Activated CD4-positive, alpha-beta T cell treated with anti-CD3 and anti-CD28 coated beads, Interleukin-2, Interleukin-4, amounts not matched to agents 100 ng/mL and 50 ng/mL, durations not matched to agents 16 hours and 8 hours (primary cell): ENCODE measurements at places on chromosomes 6 and 20.

DNA sequence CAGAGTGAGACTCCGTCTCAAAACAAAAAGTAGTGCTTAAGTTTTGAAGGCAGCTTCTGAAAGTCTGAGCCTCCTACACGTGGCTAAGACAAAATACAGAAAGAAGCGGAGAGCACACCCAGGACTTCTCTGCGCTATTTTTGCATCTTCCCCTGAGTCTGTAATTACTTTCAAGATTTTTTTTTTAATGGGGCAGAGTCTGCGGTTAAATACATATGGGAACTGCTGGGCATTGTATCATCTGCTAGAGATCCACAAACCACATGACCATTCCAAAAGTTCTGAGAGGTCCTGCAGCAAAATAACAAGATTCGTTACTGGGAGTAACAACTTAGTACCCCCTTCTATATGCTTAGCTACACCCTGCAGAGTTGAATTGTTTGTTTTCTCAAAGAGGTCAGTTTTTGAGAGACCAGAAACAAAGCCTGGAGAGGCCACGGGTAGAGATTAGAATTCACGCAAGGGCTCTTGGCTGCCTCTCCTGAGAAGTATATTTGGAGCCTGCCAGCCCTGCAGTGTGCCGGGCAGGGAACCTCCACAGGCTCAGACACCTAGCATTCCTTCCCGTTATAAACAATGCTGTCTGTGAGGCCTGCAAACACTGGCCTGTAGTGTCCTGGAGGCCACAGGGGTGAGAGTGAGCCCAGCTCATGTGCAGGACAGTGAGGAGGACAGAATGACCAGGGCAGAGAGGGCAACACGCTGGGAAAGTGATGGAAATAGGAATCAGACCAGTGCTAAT, 48.2 kb upstream of the FAM50B start:
- DNase-seq = no peak

DNA sequence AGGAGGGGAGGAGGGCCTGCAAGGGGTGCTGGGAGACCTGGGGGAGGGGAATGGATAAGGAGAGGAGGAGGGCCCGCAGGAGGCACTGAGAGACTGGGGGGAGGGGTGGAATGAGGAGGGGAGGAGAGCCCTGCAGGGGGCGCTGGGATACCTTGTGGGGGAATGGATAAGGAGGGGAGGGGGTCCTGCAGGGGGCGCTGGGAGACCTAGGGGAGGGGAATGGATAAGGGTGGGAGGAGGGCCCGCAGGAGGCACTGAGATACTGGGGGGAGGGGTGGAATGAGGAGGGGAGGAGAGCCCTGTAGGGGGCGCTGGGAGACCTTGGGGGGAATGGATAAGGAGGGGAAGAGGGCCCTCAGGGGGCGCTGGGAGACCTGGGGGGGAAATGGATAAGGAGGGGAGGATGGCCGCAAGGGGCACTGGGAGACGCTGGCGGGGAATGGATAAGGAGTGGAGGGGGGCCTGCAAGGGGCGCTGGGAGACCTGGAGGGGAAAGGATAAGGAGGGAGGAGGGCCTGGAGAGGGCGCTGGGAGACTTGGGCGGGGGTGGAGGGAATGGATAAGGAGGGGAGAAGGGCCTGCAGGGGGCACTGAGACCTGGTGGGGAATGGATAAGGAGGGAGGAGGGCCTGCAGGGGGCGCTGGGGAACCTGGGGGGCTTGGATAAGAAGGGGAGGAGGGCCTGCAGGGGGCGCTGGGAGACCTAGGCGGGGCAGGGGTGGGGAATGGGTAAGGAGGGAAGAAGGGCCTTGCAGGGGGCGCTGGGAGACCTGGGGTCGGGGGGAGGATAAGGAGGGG, 1.3 kb upstream of the CTCFL start:
- peak; percentile 7 for DNase-seq

GRCh38 chr20:36344517-36345132, 38.5 kb downstream of the DLGAP4 start:
- DNase-seq = peak; percentile 12

DNA sequence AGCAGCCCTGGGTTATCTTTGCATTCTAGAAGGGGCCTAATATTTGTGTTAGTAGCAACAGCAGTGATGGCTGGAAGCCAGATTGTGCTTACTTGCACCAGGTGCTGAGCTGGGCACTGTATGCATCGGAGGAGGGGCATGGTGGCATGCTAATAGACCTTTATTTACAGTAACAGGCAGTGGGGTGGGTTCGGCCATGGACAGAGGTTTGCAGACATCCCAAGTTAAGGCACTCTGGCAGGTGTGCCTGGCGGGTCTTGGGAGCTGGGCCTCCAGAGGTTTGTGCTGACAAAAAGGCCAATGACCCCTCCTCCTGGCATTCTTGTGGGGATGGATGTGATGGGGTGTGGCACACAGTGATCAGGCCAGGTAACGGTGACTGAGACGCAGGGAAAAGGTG, 39.0 kb upstream of the CD93 start:
- no peak for DNase-seq

GRCh38 chr6:24125980-24126379, at the start of gene NRSN1:
Gene NRSN1, plus strand, starts transcription at chr6:24126215. Its CDS starts 8,113 bp downstream, at chr6:24134328.
- DNase-seq = peak; percentile 3

DNA sequence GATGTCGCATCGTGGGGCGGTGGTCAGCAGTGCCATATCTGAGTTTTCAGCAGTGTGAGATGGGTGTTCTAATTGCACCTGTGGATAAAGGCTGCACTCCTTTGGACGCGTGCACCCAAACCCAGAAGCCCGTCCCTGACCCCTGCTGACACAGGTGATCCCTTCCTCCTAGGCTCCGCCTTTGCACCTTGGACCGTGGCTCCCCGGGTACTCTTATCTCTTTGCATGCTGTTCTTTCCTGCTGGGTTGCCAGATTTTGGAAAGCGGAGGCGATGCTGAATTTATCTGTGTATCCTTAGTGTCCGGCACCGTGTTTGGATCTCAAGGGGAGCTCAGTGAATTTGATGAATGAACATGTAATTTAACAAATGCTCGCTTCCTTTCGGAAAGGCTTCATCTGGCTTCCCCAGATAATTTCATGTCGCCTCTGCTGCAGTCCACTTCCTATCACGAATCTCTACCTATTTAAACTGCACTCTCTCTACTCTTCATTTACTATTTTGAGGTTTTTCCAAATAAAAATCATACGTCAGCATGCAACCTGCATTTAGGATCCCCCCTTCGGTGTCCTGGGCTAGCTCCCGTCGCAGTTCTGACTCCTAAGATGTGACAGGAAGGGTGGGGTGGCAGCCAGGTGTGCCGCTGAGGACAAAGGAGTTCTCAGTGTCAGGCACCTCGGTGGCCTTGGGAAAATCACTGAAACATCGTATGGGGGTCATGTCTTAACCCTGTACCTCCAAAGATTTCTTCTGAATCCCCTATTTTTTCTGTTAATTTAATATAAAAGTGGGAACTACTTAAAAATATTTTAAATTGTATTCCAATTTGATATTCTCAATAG, 753 bp upstream of the PERP start:
- DNase-seq = peak; percentile 12

DNA sequence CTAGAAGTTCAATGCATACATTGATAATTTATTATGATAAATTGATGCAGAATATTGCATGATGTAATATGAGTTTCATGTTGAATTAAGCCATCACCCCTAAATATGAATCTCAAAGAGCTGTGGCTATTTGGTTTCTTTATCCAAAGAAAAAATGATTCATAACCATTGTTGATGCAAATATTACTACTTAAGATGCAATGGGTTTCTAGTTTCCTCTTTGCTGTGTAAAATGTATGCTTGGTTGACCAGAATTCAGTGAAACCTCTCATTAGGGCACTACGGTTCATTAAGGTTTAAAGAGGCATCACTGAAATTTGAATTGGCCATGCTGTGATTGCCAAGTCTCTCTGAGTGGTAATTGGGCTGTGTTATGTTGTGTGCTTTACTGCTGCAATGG, 492.5 kb upstream of the FLRT3 start:
- no peak for DNase-seq

GRCh38 chr6:144617191-144617590, 332.1 kb downstream of the UTRN start:
- no peak for DNase-seq

- no peak for DNase-seq
Observed at GRCh38 chr20:59958626-59959025, 403 bp downstream of the CDH26 start.

DNA sequence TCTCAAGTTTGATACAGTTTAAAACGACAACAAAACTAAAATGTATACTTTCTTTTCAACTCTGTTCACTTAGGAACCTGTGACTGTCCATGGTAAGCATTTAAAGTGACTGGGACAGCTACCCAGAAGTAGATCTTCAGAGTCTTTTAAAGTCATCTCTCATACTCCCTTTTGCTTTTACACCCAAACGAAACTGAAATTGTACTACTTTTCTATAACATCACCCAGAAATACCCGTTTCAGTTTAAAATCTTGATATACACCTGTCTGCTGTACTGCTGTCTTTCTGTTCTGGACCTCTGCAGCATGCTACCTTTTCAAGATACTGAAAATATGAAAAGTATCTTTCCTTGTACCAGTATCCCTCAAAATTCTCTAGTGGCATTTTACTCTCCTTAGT, 170.4 kb upstream of the THEMIS start:
- no peak for DNase-seq

GRCh38 chr6:154591234-154591633, 80.7 kb upstream of the CNKSR3 start:
- DNase-seq = no peak

DNA sequence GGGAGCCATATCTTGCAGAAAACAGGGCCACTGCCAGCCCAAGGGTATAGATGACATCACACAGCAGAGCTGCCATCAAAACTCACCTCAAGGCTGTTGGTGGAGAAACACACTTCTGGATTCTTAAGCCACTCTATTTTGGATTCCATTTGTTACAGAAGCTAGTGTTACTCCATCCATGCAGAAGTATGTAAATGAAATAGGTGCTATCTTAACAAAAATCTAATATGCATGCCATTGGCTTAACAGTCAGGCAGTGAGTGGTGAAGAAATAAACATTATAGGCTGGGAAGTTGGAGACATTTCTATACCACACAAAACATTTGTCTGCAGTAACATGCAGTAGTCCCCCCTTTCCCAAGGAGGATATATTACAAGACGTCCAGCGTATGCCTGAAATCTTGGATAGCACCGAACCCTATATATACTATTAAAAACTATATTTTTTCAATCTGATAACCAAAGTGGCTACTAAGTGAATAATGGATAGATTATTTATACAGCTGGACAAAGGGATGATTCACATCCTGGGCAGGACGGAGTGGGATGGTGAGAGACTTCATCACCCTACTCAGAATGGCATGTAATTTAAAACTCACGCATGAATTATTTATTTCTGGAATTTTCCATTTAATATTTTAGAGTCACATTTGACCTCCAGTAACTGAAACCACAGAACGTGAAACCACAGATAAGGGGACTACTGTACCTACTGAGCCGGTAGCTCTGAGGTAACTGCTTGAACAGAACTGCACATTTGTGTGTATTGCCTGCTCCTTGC, 160.0 kb upstream of the PLN start:
- no peak for DNase-seq

DNA sequence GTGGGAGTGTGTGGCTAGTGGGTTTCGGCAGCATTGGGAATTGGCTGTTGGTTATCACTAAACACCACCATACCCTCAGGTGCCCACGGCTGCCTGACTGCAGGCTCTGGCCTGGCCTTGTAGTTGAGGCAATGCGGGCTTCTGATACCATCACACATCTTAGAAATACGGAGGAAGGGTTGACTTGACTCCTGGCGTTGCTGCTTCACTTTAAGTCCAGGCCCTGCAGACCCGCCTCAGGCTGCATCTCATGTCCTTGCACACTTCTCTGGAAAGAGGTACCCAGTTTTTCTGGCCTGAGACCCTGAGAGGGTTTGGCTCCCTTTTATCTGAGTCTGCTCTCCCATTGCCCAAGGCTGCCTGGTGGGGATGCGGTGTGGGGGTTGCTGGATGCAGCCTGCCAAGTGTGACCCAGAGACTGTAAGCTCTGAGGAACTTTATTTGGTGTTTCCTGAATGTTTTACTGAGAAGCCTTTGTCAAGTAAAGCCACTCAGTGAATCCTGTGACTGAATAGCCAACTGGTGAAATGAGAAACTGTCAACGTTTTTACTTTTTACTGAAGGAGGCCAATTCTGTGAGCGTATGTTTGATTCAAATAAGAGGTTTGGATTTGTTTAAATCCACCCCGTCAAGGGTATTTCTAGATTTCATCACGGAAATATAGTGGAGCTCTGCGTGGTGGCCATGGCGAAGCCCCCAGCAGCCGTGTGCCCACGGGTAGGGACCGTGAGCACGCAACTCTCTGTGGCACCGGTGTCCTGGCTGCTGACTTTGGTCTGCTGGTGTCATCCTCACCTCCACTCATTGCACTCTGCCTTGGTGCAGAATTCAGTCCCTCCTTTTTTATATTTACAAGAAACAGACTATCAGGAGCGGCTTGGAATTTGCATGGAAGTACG, 160.1 kb downstream of the DTNBP1 start:
- no peak for DNase-seq

- peak; percentile 62 for DNase-seq
Observed at GRCh38 chr6:79868098-79868722, 79.1 kb downstream of the ELOVL4 start.

DNA sequence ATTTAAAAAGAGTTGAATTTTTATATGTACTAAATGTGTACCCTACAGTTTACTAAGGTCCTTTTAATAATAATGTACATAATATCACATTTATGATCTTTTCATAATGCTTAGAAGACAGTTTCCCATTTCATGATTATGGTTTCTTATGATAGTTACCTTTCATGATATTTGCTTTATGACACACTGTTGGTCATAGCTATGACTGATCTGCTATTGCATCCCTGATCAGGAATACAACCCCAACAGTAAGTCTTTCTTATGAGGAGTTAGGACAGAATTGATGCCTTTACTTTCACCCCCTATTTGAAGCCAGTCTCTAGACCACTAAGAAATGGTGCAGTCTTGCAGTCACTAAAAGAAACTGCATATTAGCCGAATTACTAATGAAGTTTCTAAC, 31.0 kb downstream of the LCA5 start:
- DNase-seq = no peak

DNA sequence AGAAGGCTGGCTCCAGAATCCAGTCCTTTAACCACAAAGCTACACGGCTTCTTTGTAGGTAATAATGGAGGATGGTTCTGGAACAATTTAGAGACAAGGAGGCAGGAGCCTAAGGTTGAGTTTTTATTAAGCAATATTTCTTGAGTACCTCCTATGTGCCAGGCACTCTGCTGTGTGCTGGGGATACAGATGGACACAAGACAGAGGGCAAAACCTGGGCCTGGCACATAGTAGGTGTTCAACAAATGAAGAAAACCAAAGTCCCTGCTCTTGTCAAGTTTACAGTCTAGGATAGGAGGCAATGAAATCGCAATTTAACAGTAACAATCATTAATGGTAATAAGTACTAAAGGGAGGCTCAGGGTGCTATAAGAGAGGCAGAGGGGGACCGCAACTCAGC, 17.4 kb downstream of the CCM2L start:
- DNase-seq = no peak
